T-helper 17 cell (primary cell): ENCODE measurements at places on chromosomes 16 and 17. TPM values are rescaled to one million over a fixed set of nuclear protein-coding genes. Genes with fewer than 3 reads are reported as not detected.

SEZ6 gene
- total RNA-seq: 0.47 TPM

TP53TG3D gene
- not detected for total RNA-seq

RCVRN gene
- not detected for total RNA-seq

DNA sequence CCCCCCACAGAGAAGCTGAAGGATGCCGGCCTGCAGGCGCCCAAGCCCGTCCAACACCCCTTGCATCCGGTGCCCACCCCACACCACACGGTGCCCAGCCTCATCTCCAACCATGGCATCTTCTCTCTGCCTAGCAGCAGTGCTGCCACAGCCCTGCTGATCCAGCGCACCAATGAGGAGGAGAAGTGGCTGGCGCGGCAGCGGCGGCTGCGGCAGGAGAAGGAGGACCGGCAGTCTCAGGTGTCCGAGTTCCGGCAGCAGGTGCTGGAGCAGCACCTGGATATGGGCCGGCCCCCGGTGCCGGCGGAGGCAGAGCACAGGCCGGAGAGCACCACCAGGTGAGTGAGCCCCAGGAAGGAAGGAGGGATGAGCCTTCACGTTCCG is 31.5 kb downstream of the GINS2 start:
- H3K4me1 ChIP-seq: peaks cover 5% of the 10 kb centered on the region
- H3K27me3 ChIP-seq: no peaks in the 10 kb centered on the region
- H3K27ac ChIP-seq: no peak overlapping the region
- no peak overlapping the region for H3K4me3 ChIP-seq
- peaks cover 5% of the 10 kb centered on the region for H3K36me3 ChIP-seq
- no peak for DNase-seq

DNA sequence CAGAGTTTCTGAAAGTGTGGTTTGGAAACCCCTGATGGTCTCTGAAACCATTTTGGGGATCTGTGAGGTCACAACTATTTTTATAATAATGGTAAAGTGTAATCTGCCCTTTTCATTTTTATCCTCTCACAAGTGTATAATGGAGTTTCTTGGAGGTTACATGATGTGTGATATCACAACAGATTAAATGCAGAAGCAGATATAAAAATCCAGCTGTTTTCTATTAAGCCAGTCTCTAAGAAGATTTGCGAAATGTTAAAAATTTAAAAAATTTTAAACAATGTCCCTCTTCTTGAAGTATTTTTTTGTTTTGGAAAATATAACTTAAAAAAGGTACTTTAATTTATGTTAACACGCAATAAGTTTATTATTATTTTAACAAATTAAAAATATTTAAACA is 48.7 kb downstream of the RPGRIP1L start:
- no peak overlapping the region for H3K4me3 ChIP-seq
- H3K27ac ChIP-seq: no peak overlapping the region
- no peaks in the 10 kb centered on the region for H3K4me1 ChIP-seq

BOLA2B gene
- 60.7 TPM for total RNA-seq

- peak overlapping the region; percentile 96 for H3K27ac ChIP-seq
- DNase-seq: peak; percentile 43
- H3K4me1 ChIP-seq: peaks cover 13% of the 10 kb centered on the region
- peak overlapping the region; percentile 100 for H3K4me3 ChIP-seq
- H3K27me3 ChIP-seq: no peaks in the 10 kb centered on the region
Measured at GRCh38 chr16:1309888-1310831, 724 bp downstream of the UBE2I start.

PPP1R1B gene
- total RNA-seq: 0.42 TPM

DNA sequence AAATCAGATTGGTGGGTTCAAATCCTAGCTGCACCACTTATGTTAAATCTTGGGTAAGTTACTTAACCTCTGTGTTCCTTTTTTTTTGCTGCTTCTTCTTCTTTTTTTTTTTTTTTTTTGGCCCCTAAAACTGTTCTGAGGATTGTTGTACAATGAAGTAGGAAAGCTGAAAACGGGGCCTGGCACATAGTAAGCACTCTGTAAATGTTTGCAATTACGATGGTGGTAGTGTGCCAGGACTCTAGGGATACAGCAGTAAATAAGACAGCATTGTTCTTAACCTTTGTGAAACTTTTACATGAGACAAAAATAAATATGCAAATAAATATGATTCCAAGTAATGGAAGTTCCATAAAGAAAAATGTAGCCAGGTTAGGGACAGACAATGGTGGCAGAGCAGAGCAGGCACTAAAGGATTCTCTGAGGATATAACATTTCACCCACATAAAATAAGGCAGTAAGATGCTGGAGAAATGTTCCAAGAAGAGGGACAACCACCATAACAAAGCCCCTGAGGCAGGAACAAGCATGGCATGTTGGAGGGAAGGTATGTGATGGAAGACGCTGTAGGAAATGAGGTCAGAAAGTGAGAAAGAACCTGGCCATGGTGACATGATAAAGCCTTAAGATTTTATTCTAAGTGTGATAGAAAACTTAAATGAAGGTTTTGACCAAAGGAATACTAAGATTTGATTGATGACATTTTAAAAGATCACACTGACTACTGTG is 127.3 kb downstream of the NLK start:
- DNase-seq: no peak
- H3K4me1 ChIP-seq: peaks cover 14% of the 10 kb centered on the region
- H3K27me3 ChIP-seq: no peaks in the 10 kb centered on the region
- H3K36me3 ChIP-seq: peaks cover 11% of the 10 kb centered on the region
- H3K4me3 ChIP-seq: no peak overlapping the region
- no peak overlapping the region for H3K27ac ChIP-seq

- peaks cover 21% of the 10 kb centered on the region for H3K36me3 ChIP-seq
- no peak for DNase-seq
- H3K27ac ChIP-seq: peak overlapping the region; percentile 98
- H3K4me1 ChIP-seq: peaks cover 66% of the 10 kb centered on the region
- peak overlapping the region; percentile 98 for H3K4me3 ChIP-seq
Measured at GRCh38 chr17:50145532-50146229, 4.8 kb downstream of the PPP1R9B start.

SP6 gene
- total RNA-seq: 0.20 TPM

DNA sequence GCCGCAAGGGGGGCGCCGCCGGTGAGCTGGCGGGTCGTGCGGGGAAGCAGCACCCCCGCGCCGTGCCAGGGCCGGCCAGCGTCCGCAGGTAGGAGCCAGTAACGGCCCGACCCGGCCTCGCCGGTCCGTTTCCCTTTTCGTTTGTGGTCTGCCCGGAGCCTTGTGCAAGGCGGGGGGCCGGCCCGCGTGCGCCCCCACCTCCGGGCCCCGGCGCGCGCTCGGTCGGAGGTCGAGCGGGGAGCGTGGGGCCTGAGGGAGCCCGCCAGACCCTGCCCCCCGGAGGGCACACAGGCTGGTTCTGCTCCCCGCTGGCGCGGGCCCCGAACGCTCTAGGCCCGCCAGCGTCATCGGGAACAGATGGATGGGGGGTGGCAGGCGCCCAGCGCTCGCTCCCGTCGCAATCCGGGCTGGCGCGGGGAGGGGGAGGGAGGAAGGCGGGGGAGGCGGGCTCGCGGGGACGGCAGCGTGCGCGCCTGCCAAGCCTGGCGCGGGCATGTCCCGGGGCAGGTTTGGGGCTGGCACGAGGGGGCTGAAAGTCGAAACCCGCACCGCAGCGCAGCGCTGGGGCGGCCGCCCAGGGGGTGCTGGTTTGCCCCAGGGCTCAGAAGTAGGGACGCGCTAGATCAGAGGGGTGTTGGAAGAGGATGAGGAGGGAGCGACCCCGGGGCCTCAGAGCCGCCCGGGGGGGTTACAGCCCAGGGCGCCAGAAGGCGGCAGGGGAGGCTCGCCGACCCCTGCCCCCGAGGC is 1.5 kb upstream of the GSE1 start:
- no peak overlapping the region for H3K27ac ChIP-seq
- no peaks in the 10 kb centered on the region for H3K36me3 ChIP-seq
- H3K4me1 ChIP-seq: peaks cover 14% of the 10 kb centered on the region
- no peaks in the 10 kb centered on the region for H3K27me3 ChIP-seq

CHAD gene
- not detected for total RNA-seq

RBFOX1 gene
- not detected for total RNA-seq

ACSM3 gene
- 6.6 TPM for total RNA-seq

CCL18 gene
- not detected for total RNA-seq

GRCh38 chr17:60445144-60445543 is 22.9 kb downstream of the CHCT1 start:
- no peak for DNase-seq
- no peak overlapping the region for H3K4me3 ChIP-seq
- no peaks in the 10 kb centered on the region for H3K27me3 ChIP-seq
- peaks cover 2% of the 10 kb centered on the region for H3K4me1 ChIP-seq
- no peak overlapping the region for H3K27ac ChIP-seq
- H3K36me3 ChIP-seq: peaks cover 2% of the 10 kb centered on the region

DNA sequence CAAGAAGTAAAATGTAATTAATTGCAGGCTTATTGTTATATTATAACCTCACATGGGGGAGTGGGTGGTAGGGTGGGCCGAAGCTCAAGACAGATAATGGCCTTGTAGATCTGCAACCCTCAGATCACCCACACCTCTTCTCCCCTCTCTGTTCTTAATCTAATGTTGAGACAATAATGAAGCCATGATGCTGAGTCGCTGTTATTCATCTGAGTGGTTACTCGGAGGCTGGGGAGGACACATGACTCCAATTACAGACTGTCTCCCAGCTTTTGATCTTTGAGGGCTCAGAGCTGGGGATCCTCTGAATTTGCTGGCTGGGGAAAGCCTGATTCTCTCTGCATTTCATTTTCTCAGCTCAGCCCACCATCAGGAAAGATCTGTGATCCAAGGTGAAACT is 275.3 kb downstream of the SHISA9 start:
- H3K36me3 ChIP-seq: no peaks in the 10 kb centered on the region
- DNase-seq: no peak
- no peak overlapping the region for H3K4me3 ChIP-seq
- H3K4me1 ChIP-seq: no peaks in the 10 kb centered on the region
- H3K27ac ChIP-seq: no peak overlapping the region
- no peaks in the 10 kb centered on the region for H3K27me3 ChIP-seq

DNA sequence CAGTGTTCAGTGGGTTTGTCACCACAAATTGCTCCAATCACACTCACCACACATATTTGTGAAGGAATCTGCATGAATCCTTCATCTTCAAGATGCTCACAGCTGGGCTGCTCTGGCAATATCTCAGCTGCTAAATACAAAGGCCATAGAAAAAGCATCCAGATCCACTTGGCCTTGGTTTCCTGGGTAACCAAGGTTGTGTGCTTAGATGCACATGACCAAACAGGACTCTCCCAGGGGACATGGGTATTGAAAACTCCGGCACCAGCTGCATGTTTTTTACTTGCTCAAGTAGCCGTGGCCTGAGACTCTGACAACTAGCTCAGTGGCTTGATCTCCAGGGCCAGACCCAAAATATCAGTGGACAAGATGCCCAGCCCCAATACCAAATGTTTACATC is 131.3 kb downstream of the CBLN1 start:
- H3K27me3 ChIP-seq: no peaks in the 10 kb centered on the region
- no peaks in the 10 kb centered on the region for H3K4me1 ChIP-seq
- DNase-seq: no peak

USP31 gene
- total RNA-seq: 3.5 TPM

- H3K4me1 ChIP-seq: no peaks in the 10 kb centered on the region
- H3K4me3 ChIP-seq: no peak overlapping the region
- DNase-seq: no peak
- no peaks in the 10 kb centered on the region for H3K27me3 ChIP-seq
Measured at GRCh38 chr17:61340431-61341209, 59.0 kb upstream of the TBX2 start.

DNA sequence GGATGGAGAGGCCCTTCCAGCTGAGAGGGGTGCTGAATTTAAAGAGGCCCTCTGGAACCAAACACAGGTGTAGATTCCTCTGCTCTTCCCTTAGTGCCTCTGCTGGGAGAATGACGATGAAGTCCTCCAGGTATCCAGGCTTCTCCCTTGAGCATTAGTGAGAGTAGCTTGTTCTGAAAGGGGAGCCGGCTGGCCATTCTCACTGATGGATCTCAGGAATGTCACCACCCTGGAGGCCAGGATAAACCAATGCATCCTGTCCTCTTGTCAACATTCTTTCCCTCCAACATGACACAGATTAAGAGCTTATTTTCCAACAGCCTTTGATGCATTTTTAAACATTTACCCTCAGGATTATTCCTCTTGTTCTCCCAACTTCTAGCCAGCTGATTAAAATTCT is 325.5 kb downstream of the CA10 start:
- H3K27ac ChIP-seq: no peak overlapping the region
- peaks cover 32% of the 10 kb centered on the region for H3K27me3 ChIP-seq
- no peaks in the 10 kb centered on the region for H3K4me1 ChIP-seq
- H3K4me3 ChIP-seq: no peak overlapping the region
- peaks cover 2% of the 10 kb centered on the region for H3K36me3 ChIP-seq
- no peak for DNase-seq

ATXN7L3 gene
- 97.5 TPM for total RNA-seq

- DNase-seq: no peak
- no peaks in the 10 kb centered on the region for H3K27me3 ChIP-seq
- H3K4me3 ChIP-seq: peak overlapping the region; percentile 91
- peak overlapping the region; percentile 96 for H3K27ac ChIP-seq
- H3K4me1 ChIP-seq: peaks cover 36% of the 10 kb centered on the region
Measured at GRCh38 chr17:48047113-48047740, 932 bp upstream of the NFE2L1 start.

DNA sequence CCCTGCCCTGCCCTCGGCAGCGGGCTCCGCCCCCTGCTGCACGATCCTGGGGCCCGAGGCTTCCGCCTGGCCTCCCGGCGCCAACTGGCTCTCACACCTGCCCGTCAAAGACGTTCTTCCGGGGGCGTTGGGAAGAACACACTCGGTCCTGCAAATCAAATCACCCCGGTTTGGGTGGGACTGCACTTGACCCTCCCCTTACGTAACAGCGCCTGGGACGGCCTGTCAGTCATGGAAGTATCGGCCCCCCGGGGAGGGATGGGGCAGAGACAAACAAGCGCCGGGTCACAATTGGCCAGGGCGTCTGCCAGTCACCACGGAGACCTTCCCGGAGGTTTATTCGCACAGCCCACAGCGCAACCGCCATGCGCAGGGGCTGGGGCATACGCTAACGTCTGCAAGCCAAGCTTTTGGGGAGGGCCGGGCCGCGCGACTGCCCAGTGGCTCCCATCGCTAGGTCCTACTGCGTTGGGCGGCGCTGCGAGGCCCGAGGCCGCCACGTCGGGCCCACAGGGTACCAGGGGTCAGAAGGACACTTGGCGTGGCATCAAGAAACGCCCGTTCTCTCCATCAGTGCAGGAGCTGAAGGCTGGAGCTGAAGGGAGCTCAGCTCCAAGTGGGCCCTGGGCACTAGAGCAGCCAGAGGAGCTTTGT is 388 bp upstream of the AKTIP start:
- H3K4me3 ChIP-seq: peak overlapping the region; percentile 96
- peaks cover 44% of the 10 kb centered on the region for H3K4me1 ChIP-seq
- H3K36me3 ChIP-seq: peaks cover 2% of the 10 kb centered on the region
- H3K27ac ChIP-seq: peak overlapping the region; percentile 97
